SHP77 (cell line): ENCODE measurements at places on chromosomes 2 and 18.

GRCh38 chr18:12803069-12803936 is 80.7 kb downstream of the PTPN2 start:
- no peak for DNase-seq

- DNase-seq = no peak
These were observed 94.3 kb downstream of the ASAP2 start for GRCh38 chr2:9300829-9301453.

GRCh38 chr18:45637546-45638327 is 22.5 kb downstream of the SLC14A2 start:
- no peak for DNase-seq

DNA sequence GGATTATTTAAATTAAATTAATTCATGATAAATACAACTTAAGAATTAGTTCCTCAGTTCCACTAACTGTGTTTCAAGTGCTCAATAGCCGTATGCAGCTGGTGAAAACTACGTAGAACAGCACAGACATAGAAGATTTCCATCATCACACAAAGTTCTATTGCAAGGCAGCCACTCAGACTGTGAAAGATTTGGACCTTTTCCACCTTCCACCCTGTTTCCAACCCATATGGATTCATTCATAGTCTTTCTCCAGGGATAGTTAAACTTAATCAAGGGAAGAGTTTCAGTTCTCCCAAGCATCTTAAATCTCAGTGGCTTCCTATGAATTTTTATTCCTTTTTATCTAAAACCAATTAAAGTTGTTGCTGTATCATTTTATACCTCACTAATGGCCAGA is 2030.8 kb downstream of the SUCLG1 start:
- DNase-seq = no peak

GRCh38 chr2:10776231-10776977 is 36.2 kb downstream of the PDIA6 start:
- no peak for DNase-seq

DNA sequence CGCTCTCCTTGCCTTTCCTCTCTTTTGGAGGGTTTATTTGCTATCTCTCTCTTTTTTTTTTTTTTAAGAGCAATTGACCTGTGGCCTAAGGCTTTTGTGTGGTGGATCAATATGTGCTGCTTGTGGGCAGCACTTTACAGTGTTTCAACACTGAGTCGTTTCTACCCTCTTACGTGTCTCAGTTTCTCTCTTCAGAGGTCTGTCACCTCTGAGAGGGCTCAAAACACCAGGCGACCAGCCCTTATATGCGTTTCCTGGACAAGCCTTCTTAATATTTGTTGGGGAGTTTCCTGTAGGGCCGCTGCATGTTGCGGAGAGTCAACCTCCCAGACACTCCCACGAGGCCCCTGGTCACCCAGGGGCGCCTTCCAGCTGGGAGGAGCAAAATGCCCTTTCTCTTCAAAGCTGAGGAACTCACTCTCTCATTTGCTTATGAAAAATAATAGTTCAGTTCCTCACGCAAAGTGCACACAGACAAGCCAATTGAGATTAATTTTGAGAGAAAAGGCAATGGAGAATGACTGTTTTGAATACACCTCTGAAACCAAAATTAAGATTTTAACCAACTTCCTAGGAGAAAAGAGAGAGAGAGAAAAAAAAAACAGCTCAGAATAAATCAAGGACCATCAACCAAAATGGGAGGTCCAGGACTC is 96.3 kb upstream of the B3GNT2 start:
- DNase-seq = no peak

- no peak for DNase-seq
These were observed at the start of gene TUBA3D for GRCh38 chr2:131475831-131476230. TSS of gene TUBA3D (plus strand) at chr2:131476119. CDS start at chr2:131476200, 81 bp downstream.

GRCh38 chr2:19837235-19837766 is 64.5 kb downstream of the TTC32 start:
- no peak for DNase-seq
